ENCODE measurements at places on chromosomes 7 and 10. TPM values are rescaled to one million over a fixed set of nuclear protein-coding genes. Genes with fewer than 3 reads are reported as not detected.
A peak's percentile ranks its signal among the peaks of the same experiment; 100 is the strongest.

The IQUB gene
- total RNA-seq: 0.71 TPM

DNA sequence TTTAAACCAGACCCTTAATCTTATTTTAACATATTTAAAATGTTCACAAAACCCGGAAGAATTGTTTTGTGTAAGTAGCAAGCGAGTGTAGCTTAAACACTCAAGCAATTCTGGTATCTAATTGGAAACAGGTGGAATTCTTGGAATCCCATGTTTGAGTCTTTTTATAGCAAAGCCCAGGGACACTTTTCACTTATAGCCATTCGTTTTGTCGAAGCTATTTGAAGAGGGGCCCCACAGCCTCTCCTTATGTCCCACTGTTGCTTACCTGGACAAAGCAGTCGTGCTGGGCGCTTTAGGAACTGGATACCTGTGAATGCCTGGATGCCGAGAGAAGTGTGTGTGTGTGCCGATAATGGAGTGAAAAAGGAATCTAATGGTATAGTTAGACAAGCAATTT is 3.3 kb downstream of the CUX1 start:
- DNase-seq: peak; percentile 11
- H3K4me3 ChIP-seq: peak overlapping the region; percentile 12
- peak overlapping the region; percentile 38 for H3K27ac ChIP-seq
- H3K4me1 ChIP-seq: peaks cover 74% of the 10 kb centered on the region
- no peaks in the 10 kb centered on the region for H3K27me3 ChIP-seq

The RET gene
- total RNA-seq: 17.8 TPM

- H3K27ac ChIP-seq: no peak overlapping the region
- H3K27me3 ChIP-seq: no peaks in the 10 kb centered on the region
- H3K36me3 ChIP-seq: no peaks in the 10 kb centered on the region
- H3K4me3 ChIP-seq: no peak overlapping the region
- H3K4me1 ChIP-seq: peaks cover 38% of the 10 kb centered on the region
Observed at GRCh38 chr10:3805201-3805790, 20.3 kb upstream of the KLF6 start.

DNA sequence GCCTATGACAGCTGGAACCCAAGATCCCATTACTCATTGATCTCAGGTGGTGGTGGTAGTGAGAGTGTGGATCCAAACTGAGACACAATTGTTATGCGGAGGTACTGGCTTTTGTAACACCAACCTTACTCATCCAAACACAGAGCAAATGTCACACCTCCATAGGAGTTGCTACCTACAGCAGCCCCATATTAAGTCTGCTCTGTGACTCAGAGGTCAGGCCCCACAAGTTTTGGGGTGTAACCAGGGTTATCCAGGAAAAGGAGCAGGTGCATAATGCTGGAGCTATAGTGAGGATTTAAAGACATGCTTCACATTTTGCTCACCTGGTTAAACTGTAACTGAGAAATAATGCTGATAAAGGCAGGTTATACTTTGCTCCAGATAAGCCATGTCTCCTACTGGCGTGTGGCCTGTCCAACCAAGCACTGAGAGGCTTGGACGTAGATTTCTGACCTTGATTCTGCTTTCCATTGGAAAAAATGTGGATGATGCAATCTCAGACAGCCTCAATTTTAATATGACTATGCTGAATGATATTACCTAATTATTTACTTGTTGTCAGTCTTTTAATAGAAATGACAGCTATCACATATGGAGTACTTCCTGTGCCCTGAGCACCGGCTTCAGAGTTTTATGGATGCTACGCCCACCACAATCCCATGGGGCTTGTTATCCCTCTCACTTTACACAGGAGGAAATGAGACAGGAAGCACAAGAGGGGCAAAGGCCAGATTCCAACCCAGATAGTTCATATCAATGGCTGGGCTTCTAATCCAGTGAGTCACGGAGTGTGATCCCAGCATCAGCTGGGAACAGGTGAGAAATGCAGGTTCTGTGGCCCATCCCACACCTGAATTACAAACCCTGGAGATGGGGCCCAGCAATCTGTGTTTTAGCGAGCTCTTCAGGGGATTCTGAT is 181.3 kb downstream of the CHN2 start:
- H3K4me1 ChIP-seq: peaks cover 10% of the 10 kb centered on the region
- no peak overlapping the region for H3K4me3 ChIP-seq
- H3K36me3 ChIP-seq: no peaks in the 10 kb centered on the region
- DNase-seq: no peak
- H3K27me3 ChIP-seq: no peaks in the 10 kb centered on the region

The TMEM178B gene
- total RNA-seq: 22.3 TPM

- no peak for DNase-seq
- no peak overlapping the region for H3K4me3 ChIP-seq
- H3K27ac ChIP-seq: peak overlapping the region; percentile 75
Observed at GRCh38 chr10:103184615-103185014, 8.5 kb downstream of the NT5C2 start.

- H3K36me3 ChIP-seq: peaks cover 53% of the 10 kb centered on the region
- H3K4me1 ChIP-seq: peaks cover 8% of the 10 kb centered on the region
- no peak overlapping the region for H3K27ac ChIP-seq
Observed at GRCh38 chr7:32602470-32602869, 107.2 kb downstream of the AVL9 start.

The ANKRD2 gene
- not detected for total RNA-seq

DNA sequence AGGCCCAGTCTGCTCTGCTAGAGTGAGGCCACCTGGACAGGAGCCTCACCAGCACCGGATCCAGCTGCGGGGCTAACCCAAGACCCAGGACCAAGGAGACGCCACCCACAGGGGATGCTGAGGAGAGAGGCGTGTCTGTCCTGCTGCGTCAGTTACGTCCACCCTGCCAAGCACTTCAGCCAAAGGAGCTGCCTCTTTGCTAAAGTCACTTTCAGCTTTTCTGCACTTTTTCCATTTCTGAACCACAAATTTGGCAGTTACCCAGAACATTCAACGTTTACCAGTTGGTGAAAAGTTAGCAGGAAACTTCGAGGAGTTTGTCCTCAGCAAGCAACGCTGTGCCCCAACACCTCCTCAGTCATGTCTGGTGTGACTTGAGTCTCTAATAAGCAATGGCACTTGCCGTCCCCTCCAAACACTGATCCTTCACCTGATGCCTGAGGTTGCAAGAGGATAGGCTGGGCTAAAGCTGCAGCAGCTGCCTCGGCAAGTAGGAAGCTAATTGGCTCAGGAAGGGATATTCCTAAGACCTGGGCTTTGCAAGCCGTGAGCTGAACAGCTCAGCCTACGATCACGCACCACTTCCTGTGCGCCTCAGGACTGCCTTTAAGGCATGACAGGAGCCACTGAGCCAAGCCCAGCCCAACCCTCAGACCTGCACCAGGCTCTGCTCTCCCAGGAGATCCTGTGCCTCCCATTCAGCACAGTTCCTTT is 40.1 kb downstream of the KCNH2 start:
- no peak overlapping the region for H3K4me3 ChIP-seq
- no peaks in the 10 kb centered on the region for H3K27me3 ChIP-seq
- peaks cover 16% of the 10 kb centered on the region for H3K4me1 ChIP-seq
- no peak for DNase-seq
- H3K36me3 ChIP-seq: no peaks in the 10 kb centered on the region
- H3K27ac ChIP-seq: no peak overlapping the region

DNA sequence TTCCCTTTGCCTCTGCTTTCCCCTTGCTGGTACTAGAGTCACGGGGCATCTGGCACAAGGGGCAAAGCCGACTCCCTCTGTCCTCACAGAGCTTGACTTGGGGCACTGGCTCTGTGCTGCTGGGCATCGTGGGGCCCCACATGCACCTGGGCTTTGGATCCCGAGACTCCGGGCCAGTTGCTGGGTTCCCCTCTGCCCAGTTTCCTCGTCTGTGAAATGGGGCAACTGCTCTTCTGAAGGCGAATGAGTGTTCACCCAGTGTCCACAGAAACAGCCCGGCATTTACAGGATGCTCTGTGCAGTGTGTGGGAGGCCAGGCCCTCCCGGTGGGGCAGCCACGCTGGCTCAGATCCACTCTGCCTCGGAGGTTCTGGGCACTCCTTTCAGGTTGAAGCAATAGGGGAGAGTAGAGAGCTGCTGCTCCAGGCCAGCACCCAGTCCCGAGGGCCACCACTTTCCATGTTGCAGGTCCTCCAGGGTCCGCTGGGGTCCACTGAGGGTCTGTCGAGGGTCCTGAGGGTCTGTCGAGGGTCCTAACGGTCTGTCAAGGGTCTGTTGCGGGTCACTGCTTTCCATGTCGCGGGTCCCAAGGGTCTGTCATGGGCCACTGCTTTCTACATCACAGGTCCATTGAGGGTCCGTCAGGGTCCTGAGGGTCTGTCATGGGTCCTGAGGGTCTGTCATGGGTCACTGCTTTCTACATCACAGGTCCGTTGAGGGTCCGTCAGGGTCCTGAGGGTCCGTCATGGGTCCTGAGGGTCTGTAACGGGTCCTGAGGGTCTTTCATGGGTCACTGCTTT is 103.6 kb downstream of the VIPR2 start:
- DNase-seq: no peak
- no peak overlapping the region for H3K4me3 ChIP-seq
- no peaks in the 10 kb centered on the region for H3K4me1 ChIP-seq
- H3K36me3 ChIP-seq: peaks cover 16% of the 10 kb centered on the region

DNA sequence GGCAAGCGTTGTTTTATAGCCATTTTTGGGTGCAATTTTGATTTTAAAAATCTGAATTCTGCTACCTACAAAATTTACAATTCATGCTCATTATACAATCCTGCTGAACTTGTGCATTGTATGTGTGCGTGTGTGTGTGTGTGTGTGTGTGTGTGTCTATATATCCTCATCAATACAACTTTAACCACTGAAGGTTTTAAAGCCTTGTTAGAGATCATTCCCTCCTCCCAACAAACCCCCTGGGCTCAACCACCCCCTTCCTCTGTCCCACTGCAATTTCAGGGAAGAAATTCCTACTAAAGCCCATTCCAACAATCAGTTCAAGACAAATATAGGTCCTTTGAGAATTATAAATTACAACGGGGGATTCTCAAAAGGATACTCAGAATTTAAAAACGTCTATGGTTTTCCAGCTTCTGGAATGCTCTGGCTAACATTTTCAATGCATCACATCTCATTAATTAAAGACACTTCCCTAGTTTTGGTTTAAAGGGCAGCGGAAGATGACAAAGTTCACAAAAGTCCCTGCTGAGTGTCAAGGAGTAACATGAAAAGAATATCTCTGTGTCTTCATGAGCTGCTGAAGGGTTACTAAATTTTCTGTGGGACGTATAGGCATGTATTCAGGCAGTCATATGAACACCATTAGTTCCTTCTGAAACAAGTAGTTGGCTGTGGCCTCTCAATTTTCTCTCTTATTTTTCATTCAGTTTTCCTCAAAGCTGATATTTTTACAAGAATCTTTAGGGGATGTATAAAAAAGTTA is 889 bp upstream of the SEMA3A start:
- no peak for DNase-seq
- H3K4me1 ChIP-seq: peaks cover 56% of the 10 kb centered on the region
- H3K36me3 ChIP-seq: no peaks in the 10 kb centered on the region

- H3K36me3 ChIP-seq: peaks cover 47% of the 10 kb centered on the region
- DNase-seq: no peak
- H3K4me3 ChIP-seq: no peak overlapping the region
Observed at GRCh38 chr10:1084011-1084950, 28.1 kb downstream of the WDR37 start.

DNA sequence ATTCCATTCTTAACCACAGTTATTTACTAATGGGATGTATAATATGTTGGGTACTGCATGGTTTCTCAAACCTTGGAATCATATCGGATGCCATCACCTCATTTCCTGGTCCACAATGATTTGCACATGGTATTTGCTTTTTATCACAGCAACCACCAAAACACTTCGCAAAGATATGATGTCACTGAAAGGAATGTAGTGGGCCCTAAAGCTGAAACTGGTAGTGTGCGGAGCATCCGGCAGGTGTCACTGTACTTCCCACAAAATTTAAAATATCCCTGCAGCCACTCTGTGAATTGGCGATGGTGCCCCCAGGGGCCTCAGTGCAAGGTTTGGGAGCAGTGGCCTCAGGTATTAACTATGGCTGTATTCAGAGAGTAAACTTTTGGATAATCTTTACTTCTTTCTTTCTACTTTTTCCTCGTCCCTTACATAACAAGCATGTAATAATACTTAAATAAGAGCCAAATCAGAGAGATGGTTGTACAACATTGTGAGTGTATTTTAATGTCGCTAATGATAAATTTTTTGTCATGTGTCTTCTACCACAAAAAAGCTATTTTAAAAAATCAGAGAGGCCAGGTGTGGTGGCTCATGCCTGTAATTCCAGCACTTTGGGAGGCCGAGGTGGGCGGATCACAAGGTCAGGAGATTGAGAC is 66.2 kb downstream of the FAM241B start:
- H3K27me3 ChIP-seq: peaks cover 10% of the 10 kb centered on the region
- DNase-seq: peak; percentile 58
- no peak overlapping the region for H3K27ac ChIP-seq
- no peaks in the 10 kb centered on the region for H3K36me3 ChIP-seq
- H3K4me1 ChIP-seq: no peaks in the 10 kb centered on the region

GRCh38 chr10:112384141-112384540 is 10.2 kb downstream of the ACSL5 start:
- no peak overlapping the region for H3K27ac ChIP-seq
- no peaks in the 10 kb centered on the region for H3K36me3 ChIP-seq
- H3K27me3 ChIP-seq: no peaks in the 10 kb centered on the region
- H3K4me1 ChIP-seq: no peaks in the 10 kb centered on the region

All from WTC11 (cell line).